ENCODE measurements at places on chromosomes 5 and 9.
A peak's percentile ranks its signal among the peaks of the same experiment; 100 is the strongest.

DNA sequence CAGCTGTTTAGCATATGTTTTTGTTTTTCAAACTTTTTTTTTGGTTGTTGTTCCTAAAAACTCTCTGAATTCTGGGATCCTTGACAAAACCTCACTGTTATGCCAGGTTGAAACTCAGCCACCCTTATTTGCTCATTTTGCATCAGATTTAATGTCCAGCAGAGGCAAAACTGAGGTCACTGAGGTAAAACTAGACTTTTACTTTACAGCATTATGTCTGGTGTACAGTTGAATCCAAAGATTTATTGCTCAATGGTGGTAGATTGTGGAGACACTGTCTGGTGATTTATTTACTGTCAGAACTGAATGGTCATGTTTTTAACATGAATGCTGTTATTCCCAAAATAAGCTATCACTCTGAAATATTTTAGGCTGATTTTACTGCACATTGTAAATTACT, 87.9 kb downstream of the FBXL7 start:
- DNase-seq: no peak

DNA sequence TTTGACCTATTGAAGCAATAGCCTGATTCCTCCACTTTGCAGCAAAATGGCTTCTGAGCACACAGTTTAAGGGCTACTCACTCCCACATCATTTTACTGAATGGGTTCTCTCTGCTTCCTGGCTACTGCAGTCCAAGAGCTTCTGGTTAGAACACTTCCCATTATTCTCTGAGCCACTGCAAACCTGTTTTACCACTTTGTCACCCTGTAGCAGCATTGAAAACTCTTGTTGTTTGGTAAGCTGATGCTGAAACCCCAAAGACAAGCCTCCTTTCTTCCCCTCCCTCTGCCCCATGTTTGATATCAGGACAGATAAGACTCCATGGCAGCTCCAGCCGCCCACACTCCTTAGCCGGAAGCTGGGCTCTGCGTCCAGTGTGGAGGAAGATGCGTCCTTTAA, 84.4 kb upstream of the RARS1 start:
- no peak for DNase-seq

DNA sequence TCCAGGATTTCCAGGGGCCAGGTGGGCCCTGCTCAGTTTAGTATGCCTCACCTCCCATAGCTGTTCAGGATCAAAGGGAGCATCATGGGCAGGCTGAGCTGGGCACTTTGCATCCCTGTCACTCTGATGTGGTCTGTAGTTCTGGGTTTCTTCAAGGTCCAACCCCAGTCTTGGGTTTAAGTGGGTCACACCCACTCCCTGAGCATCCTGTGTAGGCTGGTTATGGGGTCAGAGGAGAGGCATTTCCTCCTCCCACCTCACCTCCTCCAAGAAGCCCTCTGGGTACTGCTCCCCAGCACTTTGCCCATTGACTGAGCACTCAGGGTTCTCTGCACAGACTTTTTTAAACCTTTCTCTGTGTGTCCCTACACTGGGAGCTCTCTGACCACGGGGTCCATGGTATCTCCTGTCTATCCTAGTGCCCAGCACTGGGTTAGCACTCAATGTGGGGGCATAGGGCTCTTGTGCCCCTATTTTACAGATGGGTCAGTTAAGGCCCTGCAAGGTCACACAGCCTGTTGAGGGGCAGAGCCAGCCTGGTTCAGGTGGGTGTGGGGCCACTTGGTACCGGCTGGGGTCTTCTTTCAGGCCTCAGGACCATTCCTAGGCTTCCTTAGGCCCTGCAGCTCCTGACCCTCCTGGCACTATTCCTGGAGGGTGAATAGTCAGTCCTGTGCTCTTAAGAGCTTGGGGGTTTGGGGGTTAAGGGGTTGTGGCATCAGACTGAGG, 19.0 kb downstream of the CXXC5 start:
- DNase-seq: no peak

DNA sequence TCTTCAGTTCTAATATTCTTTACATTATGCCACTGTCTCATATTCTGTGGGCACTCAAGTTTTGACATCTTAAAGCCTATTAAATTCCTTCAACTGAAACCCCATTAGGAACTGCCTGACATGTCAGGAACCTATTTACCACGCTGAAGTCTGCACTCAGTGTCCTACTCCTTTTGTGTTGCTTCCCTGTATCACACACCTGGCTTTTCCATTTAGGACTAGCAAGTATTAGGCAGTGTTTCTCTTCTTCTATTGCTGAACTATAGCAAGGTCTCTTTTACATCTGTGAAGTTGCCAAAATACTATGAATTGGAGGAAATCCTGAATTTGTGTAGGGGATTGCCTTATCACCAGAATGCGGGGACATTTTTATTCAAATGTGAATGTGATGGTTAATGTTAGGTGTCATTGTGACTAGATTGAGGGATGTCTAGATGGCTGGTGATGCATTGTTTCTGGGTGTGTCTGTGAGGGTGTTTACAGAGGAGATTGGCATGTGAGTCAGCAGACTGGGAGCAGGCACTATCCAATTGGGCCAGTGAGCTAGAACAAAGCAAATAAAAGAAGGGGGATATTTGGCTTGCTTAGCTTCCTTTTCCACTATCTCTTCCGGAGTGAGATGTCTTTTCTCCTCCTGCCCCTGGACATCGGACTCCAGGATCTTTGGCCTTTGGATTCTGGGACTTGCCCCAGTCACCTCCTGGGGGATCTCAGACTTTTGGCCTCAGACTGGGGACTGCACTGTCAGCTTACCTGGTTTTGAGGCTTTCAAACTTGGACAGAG, 21.2 kb upstream of the VCAN start:
- no peak for DNase-seq

- DNase-seq: no peak
Measured at GRCh38 chr9:761176-761792, 80.2 kb upstream of the DMRT1 start.

DNA sequence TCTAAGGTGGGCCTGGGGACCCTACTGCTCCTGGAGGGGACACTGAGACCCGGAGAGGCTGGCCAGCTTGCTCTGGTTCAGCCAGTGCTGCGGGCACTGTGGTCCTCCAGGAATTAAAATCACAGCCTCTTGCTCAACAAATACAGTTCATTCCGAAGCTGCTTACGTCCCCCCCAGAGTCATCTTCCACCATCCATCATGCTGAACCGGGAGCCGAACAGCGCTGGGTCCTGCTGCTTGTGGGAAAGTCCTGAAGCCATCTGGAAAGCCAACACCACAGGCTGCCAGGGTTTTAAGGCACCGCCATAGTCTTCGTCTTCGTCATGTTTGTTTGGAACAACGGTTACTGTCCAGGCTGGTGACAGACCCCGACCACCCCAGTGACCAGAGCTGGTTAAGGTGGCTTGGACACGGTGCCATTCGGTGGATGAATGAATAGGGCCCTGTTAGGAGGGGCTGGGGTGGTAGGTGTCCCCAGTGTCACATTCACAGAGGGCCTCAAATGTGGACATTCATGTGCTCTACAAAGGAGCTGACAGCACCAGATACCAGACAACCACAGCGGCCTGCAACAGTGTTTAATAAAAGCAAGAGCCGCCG, 81.6 kb upstream of the PHYKPL start:
- no peak for DNase-seq

GRCh38 chr9:110797611-110798010, 129.0 kb downstream of the MUSK start:
- DNase-seq: no peak

- peak; percentile 38 for DNase-seq
Measured at GRCh38 chr9:134185536-134186011, 21.2 kb upstream of the RNU6ATAC start.

DNA sequence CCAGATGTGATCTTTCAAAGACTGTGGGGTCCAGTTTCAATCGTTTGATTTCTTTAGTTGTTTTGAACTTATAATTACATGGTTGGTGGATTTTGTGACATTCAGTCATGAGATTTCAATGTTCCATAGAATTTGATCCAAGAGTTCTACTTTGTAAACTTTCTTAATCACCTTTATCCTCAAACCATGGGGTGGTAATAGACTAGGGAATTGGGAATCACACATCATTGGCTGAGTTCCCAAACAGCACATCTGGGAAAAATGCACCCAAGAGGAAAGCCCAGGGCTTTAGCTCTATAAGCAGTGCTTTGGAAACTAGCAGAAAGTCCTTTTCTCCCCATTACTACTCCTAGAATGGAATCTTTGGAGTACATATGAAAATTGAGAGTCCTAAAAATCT, 177.6 kb downstream of the NNT start:
- no peak for DNase-seq

DNA sequence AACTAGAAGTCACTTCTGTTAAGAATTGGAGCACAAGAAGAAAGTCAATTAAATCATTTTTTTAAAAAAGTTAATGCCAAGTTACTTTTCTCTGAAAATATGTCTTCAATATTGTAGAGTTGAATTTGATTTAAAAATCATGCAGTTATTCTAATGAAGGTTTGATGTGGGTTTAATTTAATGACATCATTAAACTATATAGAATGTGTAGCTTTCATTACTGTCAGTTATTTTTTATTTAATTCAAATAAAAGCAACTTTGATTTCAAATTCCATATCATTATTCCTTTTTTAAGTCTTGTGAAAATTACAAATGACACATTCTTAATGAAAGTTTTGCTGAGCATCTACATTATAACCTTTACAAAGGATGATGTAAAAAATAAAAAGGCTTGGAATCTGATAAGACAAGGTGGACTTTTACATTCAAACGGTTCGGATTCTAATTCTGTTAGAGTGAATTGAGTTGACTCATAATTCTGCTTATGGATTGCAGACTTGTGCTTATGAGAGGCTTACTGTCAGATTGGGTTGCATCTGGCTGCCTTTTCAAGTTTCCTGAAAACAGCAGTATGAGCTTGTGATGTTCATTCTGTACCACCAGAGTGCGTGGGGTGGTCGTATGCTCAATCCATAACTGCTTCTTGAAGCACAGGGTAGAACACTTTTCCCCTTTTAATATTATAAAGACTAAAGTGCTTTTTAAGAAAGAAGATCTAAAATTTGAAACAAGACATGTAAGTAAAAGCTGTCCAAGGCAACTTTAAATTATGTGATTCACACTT, 253.0 kb upstream of the ARRDC3 start:
- no peak for DNase-seq

GRCh38 chr5:65952259-65952658, 25.9 kb downstream of the ERBIN start:
- DNase-seq: no peak

DNA sequence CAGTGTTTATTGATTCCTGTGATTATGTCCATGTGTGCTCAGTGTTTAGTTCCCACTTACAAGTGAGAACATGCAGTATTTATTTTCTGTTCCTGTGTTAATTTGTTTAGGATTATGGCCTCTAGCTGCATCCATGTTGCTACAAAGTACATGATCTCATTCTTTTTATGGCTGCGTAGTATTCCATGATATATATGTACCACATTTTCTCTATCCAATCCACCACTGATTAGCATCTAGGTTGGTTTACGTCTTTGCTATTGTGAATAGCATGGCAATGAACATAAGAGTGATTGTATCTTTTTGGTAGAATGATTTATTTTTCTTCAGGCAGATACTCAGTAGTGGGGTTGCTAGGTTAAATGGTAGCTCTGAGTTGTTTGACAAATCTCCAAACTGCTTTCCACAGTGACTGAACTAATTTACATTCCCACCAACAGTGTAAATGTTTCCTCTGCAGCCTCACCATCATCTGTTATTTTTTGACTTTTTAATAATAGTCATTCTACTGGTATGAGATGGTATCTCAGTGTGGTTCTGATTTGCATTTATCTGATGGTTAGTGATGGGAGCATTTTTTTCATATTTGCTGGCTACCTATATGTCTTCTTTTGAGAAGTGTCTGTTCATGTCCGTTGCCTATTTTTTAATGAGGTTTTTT, 47.5 kb upstream of the ELL2 start:
- no peak for DNase-seq

DNA sequence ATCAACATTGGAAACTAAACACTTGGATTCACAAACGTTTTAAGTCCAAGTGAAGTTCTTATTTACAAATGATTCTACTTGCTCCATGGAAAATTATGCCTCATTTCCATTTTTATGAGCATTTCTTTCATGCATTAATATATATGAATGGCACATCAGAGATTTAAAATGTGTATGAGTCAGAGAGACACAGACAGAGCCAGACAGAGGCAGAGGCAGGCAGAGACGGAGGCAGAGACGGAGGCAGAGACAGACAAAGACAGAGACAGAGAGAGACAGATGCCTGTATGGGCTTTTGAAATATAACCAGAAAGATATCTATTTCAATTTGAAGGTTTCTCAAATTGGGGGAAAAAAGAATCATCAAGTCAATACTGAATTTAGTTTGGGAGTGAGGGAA, 649.0 kb downstream of the PTPRD start:
- DNase-seq: no peak

GRCh38 chr5:126354012-126354857, 69.0 kb upstream of the GRAMD2B start:
- DNase-seq: peak; percentile 34

DNA sequence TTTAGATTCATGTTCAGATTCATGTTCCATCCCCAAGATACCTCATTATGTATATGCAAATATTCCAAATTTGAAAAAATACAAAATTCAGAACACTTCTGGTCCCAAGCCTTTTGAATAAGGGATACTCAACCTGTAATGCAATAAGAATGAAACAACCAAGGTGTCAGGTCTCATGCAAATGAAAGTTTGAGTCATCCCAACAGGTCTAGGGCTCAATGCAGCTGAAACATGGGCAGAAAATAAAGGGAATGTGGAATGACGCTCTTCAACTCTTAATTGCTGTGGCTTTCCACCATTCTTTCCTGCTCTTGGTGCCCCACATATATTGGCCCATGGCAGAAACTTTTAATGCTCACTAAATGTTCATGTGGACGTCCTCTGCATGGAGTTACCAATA, 107.3 kb upstream of the DAPK1 start:
- no peak for DNase-seq

GRCh38 chr9:137243626-137244485, 2.8 kb downstream of the TUBB4B start:
- DNase-seq: no peak

DNA sequence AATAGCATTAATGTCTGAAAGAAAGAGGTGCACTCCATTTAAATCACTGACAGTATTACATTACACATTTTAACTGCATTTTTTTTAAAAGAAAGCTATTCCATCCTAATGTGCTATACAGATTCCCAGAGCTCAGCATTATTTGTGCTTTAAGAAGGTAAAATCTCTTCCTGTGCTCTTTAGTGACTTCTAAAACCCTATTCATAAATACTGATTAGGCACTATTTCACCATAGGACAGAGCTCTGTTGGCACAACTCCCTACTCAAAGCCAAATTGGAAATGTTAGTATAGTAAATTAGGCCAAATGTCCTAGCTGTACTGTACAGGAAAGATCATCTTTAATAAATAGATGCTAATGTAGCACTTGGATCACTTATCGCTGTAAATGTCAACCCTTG, 262.5 kb downstream of the TUSC1 start:
- DNase-seq: no peak

DNA sequence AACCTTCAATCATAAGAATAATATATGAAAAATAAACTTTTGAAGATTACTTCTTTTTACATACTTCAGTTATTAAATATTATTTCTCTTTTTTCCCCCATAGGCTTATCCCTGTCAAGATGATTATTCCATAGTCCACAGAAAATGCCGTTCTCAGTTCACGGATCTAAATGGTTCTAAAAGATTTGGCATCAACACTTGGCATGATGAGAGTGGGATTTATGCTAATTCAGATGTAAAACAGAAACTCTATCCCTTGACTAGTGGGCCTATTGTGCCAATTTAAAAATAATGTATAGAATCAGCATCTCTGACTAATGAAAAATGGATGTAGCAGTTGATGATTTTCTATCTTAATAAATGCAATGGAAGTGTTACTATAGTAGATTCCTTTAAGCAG, 85.2 kb downstream of the CFAP95 start:
- no peak for DNase-seq
